ENCODE measurements at places on chromosomes 16 and 17. TPM values are rescaled to one million over a fixed set of nuclear protein-coding genes. Genes with fewer than 3 reads are reported as not detected.

KRTAP2-3 gene
- 3.9 TPM for total RNA-seq

SCGB1C2 gene
- total RNA-seq: not detected

NACA2 gene
- not detected for total RNA-seq

CDH8 gene
- total RNA-seq: 0.13 TPM

DNA sequence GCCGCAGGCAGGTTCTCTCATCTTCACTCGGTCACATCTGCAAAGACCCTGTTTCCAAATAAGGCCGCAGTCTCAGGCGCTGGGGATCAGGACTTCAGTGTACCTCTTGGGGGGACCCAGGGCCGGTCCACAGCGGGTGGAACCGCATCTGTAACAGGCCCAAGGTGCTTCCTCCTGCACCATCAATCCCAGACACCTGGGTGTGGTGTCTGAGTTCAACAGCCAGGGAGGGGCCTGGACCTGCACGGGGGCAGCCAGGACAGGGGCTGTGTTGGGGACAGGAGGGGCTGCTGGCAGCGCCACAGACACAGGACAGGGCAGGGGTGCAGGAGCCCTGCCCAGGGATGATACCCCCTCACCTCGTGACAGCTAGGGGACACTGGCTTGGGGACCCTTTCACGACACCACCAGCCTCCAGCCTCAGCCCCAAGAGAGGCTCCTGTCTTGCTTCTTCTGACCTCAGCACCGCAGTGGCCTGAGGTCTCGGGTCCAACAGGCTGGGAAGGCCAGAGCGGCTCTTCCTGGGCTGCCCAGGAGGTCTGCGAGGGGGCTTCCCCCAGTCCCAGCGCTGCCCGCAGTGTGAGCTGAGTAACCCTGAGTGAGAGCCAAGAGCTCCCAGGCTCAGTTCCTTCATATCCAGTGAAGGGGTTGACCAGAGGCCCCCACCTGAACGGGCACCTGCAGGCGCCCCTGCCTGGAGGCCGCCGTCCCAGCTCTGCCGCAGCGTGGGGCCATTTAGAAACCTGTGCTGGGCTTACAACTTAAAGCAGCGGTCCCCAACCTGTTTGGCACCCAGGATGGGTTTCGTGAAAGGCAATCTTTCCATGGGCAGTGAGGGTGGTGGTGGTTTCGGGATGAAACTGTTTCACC, 30.7 kb upstream of the BAHCC1 start:
- DNase-seq: no peak

DNA sequence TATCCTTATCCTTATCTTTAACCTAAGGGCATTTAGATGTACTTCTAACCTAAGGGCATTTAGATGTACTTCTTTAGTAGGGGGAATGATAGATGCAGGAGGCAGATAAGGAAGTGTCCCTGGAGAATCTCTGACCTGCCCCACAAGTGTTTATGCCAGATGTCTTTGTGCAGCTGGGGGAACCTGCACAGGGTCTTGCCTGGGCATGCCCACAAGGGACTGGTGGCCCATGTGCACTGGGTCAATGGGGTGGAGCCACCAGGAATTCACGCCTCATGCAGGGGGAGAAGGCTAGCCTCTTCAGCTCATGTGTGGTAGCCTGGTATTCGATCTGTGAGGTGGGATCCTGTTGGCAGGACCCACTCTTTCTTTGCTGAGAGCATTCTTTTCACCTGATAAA, 38.0 kb downstream of the CA10 start:
- DNase-seq: no peak

GRCh38 chr17:17036524-17036998, 5.7 kb upstream of the MPRIP start:
- DNase-seq: no peak

DNA sequence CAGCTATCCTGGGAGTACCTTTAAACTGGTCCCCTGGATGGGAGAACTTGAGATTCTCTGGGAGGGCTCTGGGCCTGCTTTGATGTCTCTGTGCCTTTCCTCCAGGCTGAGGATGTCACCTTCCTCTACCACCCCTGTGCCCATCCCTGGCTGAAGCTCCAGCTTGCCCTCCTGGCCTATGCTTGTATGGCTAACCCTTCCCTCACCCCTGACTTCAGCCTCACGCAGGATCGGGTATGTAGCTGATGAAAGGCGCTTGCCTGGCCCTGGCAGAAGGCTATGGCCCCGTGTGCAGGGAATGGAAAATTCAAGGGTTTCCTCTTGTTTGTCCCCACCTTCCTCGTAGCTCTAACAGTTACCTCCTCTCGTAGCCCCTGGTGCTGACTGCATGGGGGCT, 3.0 kb downstream of the TP53I13 start:
- no peak for DNase-seq
